ENCODE measurements at places on chromosomes 16 and 17.

DNA sequence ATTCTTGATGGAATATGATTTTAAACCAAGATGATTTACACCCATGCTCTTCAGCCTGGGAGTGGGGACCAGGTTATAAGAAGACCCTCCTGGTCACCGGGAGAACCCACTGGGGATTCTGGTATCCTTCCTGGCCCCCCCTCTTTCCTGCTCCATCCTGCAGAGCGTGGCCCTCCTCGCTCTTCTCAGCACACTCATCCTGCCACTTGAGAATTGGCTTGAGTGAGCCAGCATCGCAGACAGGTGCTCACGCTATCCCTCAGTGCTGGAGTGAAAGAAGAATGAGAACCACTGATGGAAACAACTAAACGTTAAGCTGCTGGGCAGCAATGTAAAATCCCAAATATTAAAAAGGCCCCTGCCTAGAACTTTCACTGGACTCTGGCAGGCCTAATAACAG, 98.0 kb downstream of the CYTH1 start:
- 0 out of 2 replicates have a peak, but pooled peaks cover 2% of the 10 kb centered on the region for H3K4me1 ChIP-seq
- no peak for DNase-seq
- no peaks in the 10 kb centered on the region for H3K27me3 ChIP-seq

DNA sequence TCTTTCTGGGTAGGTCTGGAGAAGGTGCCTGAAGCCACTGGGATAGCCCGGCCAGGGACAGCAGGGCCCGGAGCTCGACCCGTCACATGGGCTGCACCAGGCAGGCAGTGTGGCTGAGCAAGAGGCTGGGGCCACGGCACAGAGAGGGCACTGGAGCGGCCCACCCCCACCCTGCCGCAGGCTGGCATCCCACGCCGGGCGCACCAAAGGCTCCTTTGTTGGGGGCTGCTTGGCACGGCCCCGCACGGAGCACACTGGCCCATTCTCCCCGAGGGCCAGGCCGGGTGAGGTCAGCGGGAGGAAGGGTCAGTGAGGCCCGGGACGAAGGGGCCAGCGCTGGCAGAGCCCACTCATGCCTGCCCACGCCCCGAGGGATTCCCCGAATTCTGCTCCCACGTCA, 36.5 kb upstream of the PVALEF start:
- no peaks in the 10 kb centered on the region for H3K4me1 ChIP-seq
- H3K36me3 ChIP-seq = no peaks in the 10 kb centered on the region
- H3K4me3 ChIP-seq = no peak overlapping the region
- H3K27me3 ChIP-seq = no peaks in the 10 kb centered on the region
- no peak for DNase-seq
- H3K27ac ChIP-seq = no peak overlapping the region

DNA sequence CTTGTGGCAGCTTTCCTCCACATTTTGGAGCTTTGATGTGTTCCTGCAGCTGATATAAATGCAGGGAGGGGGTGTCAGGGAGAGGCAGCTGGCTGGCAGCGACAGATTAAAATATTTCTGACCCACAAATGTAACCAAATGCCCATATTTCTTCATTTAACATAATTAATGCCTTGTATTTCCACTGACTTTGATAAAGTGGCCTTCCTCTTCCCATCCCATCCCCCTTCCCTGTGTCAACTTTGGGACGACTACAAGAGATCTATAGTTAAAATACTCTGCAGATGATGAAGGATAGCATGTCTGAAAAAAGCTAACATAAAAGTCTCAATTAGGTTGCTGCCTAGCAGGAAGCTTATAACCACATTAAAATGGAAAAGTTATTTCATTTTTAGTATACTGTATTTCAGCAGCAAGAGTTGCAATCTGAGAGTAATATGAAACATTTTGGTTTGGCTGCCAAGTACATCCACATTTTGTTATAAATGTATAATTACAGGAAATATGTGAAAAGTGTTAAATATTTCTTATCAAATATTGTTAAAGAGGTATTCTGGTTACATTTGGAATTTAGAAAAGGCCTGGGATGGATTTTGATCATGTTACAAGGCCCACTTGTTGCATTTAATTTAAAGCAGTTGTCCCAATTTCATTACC, 238.7 kb upstream of the TBX2 start:
- H3K4me1 ChIP-seq = peaks cover 1% of the 10 kb centered on the region
- no peak overlapping the region for H3K27ac ChIP-seq
- H3K27me3 ChIP-seq = no peaks in the 10 kb centered on the region
- no peak overlapping the region for H3K4me3 ChIP-seq

DNA sequence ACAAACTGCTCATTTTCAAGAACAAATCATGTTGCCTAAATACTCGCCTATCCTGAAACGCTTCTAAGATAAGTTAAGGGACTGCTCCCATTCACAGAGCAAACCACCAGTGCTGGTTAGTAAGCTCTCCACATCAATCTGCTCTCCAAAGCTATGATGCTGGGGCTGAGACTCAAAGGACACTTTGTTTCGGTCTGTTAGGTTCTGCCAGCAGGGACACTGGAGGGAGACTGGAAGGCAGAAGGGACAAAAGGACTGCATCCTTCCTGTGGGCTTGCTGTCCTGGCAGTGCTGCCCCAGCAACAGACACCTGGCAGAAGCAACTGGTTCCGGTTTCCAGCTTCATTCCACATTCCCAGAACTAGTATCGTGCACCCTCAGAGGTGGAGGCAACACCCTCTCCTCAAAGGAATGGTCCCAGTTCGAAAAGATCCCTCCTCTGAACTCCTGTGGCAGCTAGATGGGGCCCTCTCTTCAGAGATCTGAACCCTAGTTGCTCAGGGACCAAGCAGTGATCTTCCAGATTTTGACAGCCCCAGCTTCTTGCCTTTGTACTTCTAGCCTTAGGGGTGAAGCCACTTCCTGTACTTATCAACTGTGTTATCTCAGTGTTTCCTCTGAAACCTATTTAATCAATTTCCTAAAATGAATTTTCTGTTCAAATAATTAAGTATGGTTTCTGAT, 73.4 kb upstream of the GSG1L start:
- peaks cover 7% of the 10 kb centered on the region for H3K36me3 ChIP-seq
- no peaks in the 10 kb centered on the region for H3K27me3 ChIP-seq
- no peak for DNase-seq
- no peak overlapping the region for H3K27ac ChIP-seq

DNA sequence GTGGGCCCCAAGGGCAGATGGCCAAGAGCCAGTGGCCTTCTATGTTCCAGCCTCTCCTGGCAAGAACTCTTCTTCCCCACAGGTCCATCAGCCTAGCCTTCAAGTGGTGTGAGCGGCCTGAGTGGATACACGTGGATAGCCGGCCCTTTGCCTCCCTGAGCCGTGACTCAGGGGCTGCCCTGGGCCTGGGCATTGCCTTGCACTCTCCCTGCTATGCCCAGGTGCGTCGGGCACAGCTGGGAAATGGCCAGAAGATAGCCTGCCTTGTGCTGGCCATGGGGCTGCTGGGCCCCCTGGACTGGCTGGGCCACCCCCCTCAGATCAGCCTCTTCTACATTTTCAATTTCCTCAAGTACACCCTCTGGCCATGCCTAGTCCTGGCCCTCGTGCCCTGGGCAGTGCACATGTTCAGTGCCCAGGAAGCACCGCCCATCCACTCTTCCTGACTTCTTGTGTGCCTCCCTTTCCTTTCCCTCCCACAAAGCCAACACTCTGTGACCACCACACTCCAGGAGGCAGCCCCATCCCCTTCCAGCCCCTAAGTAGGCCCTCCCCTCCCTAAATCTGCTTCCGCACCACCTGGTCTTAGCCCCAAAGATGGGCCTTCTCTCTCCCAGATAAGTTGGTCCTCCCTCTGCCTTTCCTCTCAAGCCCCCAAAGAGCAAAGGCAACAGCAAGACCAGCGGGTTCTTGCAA, 5.2 kb downstream of the G6PC3 start:
- peaks cover 2% of the 10 kb centered on the region for H3K4me1 ChIP-seq
- H3K36me3 ChIP-seq = peaks cover 26% of the 10 kb centered on the region
- DNase-seq = no peak
- H3K4me3 ChIP-seq = no peak overlapping the region
- no peaks in the 10 kb centered on the region for H3K27me3 ChIP-seq
- H3K27ac ChIP-seq = no peak overlapping the region

DNA sequence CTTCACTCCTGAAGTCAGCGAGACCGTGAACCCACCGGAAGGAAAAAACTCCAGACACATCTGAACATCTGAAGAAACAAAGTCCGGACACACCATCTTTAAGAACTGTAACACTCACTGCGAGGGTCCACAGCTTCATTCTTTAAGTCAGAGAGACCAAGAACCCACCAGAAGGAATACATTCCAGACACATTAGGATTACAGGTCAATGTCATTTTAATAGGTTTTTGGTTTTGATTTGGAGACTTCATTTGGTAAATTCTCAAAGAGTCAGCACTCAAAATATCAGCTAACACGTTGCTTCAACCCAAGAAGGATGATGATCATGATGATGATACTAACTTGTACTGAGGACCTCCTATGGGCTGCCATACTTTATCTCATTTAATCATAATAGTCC, 7.6 kb upstream of the BMERB1 start:
- no peaks in the 10 kb centered on the region for H3K27me3 ChIP-seq
- H3K4me1 ChIP-seq = no peaks in the 10 kb centered on the region
- H3K36me3 ChIP-seq = no peaks in the 10 kb centered on the region
- H3K27ac ChIP-seq = no peak overlapping the region
- no peak overlapping the region for H3K4me3 ChIP-seq

DNA sequence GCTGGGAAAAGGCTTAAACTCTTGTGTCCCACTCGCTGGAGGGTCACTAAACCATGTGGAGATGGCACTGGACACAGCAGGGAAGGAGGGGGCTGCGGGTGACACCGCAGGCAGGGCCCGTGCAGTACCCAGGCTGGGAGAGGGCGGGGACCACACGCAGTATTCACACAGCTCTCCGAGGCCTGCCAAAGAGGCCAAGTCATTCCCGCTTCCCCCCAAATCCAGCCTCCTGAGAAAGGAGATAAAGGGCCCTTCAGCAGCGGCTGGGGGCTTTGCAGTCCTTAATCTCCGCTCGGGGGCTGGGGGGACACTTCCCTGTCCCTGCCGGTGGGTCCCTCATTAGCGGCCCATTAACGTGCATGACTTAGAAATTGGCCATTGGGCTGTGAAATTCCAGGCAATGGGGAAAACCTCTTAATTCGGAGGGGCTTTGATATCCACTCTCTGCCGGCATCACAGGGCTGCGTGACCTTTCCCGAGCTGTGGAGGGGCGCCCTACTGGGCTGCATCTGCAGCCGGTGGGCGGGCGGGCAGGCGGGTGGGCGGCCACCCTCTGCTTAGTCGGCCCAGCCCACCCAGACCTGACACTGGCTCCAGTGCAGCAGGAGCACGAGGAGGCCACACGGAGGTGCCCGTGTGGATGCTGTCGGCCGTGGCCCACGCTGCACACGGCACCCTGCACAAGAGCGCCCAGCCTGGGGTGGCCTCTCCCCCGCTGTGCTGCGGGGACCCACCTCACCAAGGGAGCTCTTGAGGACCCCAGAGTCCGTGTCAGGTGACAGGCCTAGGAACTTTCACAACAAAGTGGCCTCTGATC, 2.6 kb upstream of the SLC38A8 start:
- no peak overlapping the region for H3K4me3 ChIP-seq
- H3K27me3 ChIP-seq = no peaks in the 10 kb centered on the region
- H3K4me1 ChIP-seq = peaks cover 5% of the 10 kb centered on the region
- H3K36me3 ChIP-seq = no peaks in the 10 kb centered on the region

- peaks cover 4% of the 10 kb centered on the region for H3K36me3 ChIP-seq
- no peaks in the 10 kb centered on the region for H3K4me1 ChIP-seq
- no peak overlapping the region for H3K27ac ChIP-seq
- DNase-seq = no peak
- H3K27me3 ChIP-seq = no peaks in the 10 kb centered on the region
These were observed 80.8 kb downstream of the WDR59 start for GRCh38 chr16:74903901-74904678.

- peaks cover 16% of the 10 kb centered on the region for H3K36me3 ChIP-seq
- H3K27me3 ChIP-seq = no peaks in the 10 kb centered on the region
- no peak overlapping the region for H3K27ac ChIP-seq
- DNase-seq = no peak
- H3K4me1 ChIP-seq = peaks cover 1% of the 10 kb centered on the region
These were observed 9.2 kb downstream of the RPL23 start for GRCh38 chr17:38844261-38844757.

- no peaks in the 10 kb centered on the region for H3K27me3 ChIP-seq
- H3K4me1 ChIP-seq = peaks cover 4% of the 10 kb centered on the region
- 0 out of 2 replicates have a peak, but pooled peaks cover 3% of the 10 kb centered on the region for H3K36me3 ChIP-seq
- H3K27ac ChIP-seq = no peak overlapping the region
- H3K4me3 ChIP-seq = no peak overlapping the region
- no peak for DNase-seq
These were observed 9.2 kb downstream of the MMP15 start for GRCh38 chr16:58034774-58035173.

GRCh38 chr17:65498816-65499215, 62.6 kb downstream of the AXIN2 start:
- no peak overlapping the region for H3K4me3 ChIP-seq
- H3K4me1 ChIP-seq = peaks cover 6% of the 10 kb centered on the region
- H3K27ac ChIP-seq = no peak overlapping the region
- no peak for DNase-seq
- H3K36me3 ChIP-seq = no peaks in the 10 kb centered on the region
- no peaks in the 10 kb centered on the region for H3K27me3 ChIP-seq

- no peak for DNase-seq
- no peaks in the 10 kb centered on the region for H3K4me1 ChIP-seq
- peaks cover 6% of the 10 kb centered on the region for H3K36me3 ChIP-seq
- no peaks in the 10 kb centered on the region for H3K27me3 ChIP-seq
- H3K27ac ChIP-seq = no peak overlapping the region
These were observed 16.6 kb upstream of the INPP5K start for GRCh38 chr17:1532836-1533602.

- no peaks in the 10 kb centered on the region for H3K27me3 ChIP-seq
- no peaks in the 10 kb centered on the region for H3K36me3 ChIP-seq
- H3K4me1 ChIP-seq = no peaks in the 10 kb centered on the region
- H3K4me3 ChIP-seq = no peak overlapping the region
- DNase-seq = no peak
These were observed 25.6 kb upstream of the NPTX1 start for GRCh38 chr17:80501741-80502577.

DNA sequence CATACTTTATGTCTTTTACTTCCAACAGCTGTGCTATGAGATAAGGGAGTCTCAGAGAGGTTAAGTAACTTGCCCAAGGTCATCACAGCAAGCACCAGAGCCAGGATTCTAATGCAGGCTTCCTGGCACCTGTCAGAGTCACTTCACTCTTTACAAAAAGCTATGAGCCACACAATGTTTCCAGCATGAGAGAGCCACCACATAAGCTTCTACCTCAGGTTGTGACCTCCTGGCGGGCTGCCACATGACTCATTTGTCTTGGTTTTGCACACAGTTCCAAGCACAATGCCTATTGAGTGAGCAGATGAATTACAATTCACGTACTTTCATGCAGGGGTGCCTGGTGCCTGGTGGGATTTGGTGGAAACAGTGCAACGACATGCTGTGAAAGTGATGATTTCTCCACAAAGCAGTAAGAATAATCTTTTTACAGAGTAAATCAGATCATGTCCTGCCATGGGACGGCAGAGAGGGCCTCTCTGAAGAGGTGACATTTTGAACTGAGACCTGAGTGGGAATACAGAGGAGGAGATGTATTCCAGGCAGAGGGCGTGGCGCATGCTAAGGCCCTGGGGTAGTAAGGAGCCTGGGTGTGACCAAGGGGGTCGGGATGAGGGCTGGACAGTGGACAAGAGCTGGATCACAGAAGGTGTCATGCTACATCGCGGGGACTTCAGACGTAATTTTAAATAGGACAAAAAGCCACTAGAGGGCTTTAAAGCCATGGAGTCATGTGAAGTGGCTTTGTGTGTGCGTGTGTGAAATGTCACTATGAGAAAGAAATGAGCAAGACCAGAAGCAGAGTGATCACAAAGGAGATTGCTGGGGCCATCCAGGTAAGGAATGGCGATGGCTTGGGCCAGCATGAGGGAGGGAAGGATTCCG, 53.4 kb downstream of the CACNG3 start:
- DNase-seq = no peak
- no peaks in the 10 kb centered on the region for H3K27me3 ChIP-seq
- H3K36me3 ChIP-seq = no peaks in the 10 kb centered on the region
- no peaks in the 10 kb centered on the region for H3K4me1 ChIP-seq
